ENCODE measurements at places on chromosomes 1 and 21.

DNA sequence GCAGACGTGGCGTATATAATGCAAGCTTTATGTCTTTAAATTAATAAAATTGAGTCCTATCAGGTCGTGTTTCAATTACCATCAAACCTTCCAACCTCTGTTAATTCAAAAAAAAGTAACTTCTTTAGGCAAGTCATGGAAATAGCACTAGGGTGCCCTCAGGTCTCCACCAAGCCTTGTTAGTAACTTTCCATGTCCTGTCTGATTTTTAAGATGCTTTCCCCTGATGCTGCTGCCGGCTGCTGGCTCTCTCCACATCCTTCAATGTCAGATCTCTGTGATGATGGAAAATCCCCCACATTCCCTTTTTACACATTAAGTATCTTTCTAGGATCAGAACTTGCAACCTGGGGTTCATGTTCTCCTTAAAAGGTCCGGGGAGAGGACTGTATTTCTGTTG is 3.0 kb downstream of the ERG start:
- no peak for DNase-seq

GRCh38 chr1:43814401-43814800 is 107.1 kb downstream of the ST3GAL3 start:
- no peak for DNase-seq

DNA sequence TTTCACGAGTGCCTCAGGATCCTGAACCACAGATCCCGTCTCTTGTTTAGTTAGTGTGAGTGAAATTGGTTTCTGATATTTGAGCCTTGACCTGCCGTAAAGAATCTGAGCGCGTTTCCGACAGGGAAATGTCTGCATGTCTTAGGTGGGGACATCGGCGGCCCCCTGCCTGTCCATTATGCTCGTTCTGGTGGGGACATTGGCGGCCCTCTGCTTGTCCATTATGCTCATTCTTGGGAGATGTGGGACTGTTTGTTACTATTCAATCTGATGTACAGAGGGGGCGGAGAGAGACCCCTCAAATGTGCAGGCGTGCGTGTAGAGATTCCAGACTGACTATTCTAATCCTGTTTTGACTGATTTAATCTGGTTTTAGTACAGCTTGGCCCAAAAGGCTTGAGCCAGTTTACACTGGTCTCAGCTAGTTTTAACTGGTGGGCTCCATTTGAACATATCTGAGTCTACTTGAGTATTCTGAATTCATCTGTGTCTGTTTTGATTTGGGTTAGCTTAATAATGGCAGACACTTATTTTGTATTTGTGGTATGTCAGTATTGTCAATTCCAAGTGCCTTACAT is 6.6 kb upstream of the TINAGL1 start:
- DNase-seq = no peak

- no peak for DNase-seq
Measured at GRCh38 chr1:245546875-245547274, 392.1 kb downstream of the KIF26B start.

GRCh38 chr1:94275083-94275482 is 37.7 kb upstream of the ARHGAP29 start:
- DNase-seq = no peak

- DNase-seq = no peak
Measured at GRCh38 chr1:244897476-244898254, 33.3 kb upstream of the HNRNPU start.

DNA sequence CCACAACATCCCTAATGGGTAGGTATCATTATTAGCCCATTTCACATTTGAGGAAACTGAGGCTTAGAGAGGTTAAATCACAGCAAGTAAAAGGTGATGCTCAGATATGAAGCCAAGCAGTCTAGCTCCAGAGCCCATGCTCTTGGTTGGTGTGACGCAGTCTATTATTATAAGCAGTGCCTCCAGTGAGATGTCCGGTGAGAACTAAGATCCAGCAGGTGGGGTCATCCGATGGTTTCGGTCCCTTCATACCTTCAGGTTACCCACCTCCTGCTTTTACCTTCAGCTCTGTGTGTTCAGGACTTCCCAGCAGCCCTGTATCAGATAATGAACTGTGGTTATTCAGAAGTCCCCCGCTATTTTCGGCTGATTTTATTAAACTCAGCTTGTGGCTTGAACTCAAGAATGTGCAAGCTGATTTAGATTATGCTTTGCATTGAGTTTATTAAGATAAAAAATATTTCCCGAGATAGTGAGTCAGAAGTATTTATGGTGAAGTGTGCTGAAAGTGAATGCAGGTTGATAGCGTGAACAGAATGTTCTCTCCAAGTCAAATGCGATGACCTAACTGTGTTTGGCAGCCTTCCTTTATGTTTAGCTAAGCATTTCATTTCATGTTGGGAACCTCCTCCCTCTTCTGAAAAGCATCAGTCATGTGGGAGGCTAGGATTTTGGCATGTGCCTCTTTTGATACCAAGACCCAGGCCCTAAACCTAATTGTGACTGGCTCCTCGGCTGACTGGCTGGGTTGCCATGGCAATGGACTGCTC is 160.9 kb upstream of the UBE2U start:
- no peak for DNase-seq

DNA sequence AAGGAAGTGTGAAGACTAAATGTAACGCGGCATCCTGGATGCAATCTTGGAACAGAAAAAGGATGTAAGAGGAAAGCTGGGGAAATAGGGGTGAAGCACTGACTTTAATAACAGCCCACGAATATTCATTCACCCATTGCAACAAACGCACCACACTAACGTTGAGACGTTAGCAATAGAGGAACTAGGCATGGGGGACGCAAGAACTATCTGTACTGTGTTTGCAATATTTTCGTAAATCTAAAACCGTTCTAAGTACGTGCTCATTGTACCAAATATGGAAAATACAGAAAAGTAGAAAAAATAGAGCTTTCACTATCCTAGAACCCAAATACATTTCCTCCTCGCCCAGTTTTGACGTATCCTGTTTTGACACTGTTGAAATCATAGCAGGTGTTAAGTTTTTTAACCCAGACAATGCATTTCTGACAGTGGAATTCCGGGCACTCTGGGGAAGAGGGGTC is 3.9 kb downstream of the LAPTM5 start:
- peak; percentile 56 for DNase-seq

- no peak for DNase-seq
Measured at GRCh38 chr21:27045281-27045985, 78.5 kb upstream of the ADAMTS5 start.

DNA sequence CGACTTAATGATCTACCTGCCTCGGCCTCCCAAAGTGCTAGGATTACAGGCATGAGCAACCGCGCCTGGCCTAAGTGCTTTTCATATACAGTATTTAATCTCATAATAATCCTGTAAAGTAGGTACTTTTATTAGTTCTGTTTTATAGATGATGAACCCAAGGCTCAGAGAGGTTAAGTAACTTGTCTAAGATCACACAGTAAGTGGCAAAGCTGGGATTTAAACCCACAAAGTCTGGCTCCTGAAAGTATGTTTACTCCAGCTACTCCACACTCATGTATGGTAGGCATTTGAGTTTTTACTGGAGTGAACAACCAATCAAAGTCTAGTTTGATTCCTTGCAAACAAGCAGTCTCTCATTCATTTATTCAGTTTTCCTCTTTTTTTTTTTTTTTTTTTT is 2.3 kb downstream of the DFFA start:
- no peak for DNase-seq

DNA sequence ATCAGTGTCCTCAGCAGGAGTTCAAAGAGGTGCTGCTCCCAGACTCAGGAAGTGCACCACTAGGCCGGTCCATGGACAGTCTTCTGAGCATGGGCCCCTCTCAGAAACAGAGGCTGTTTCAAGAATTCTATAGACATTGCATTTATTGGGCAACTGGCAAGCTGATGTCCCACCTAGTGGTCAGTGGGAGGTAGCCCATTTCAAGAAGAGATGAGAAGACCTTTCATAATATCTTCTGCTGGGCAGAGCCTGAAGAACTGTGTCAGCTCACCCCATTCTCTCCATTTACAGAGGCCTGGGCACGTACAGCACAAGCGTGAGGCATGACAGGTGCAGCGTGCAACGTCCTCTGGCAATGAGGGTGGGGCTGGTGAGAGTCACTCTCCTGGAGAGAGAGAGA is 216.0 kb downstream of the DYRK1A start:
- no peak for DNase-seq

GRCh38 chr1:153346077-153346723 is 2.4 kb downstream of the PGLYRP4 start:
- no peak for DNase-seq

DNA sequence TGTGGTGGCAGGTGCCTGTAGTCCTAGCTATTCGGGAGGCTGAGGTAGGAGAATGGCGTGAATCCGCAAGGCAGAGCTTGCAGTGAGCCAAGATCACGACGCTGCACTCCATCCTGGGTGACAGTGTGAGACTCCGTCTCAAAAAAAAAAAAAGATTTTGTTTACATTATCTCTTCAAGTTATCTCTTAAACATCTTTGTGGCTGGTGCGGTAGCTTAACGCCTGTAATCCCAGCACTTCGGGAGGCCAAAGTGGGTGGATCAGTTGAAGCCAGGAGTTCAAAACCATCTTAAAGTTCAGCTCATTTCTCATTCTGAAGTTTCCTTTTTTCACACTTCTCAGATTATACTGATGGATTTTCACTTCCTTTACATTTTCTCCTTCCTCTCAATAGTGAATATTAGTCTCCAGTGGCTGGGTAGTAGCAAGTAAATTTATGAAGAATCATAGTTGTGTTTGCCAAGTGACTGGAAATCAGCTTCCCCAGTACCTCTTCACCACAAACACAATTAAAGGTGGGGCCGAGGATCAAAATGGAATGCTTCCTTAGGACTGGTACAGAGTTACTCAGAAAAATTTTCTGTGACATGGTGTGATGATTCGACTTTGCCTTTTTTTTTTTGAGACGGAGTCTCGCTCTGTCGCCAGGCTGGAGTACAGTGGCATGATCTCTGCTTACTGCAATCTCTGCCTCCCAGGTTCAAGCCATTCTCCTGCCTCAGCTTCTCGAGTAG is 13.8 kb downstream of the PIP5K1A start:
- DNase-seq = no peak

GRCh38 chr1:222877854-222878253 is 63.0 kb downstream of the DISP1 start:
- no peak for DNase-seq

DNA sequence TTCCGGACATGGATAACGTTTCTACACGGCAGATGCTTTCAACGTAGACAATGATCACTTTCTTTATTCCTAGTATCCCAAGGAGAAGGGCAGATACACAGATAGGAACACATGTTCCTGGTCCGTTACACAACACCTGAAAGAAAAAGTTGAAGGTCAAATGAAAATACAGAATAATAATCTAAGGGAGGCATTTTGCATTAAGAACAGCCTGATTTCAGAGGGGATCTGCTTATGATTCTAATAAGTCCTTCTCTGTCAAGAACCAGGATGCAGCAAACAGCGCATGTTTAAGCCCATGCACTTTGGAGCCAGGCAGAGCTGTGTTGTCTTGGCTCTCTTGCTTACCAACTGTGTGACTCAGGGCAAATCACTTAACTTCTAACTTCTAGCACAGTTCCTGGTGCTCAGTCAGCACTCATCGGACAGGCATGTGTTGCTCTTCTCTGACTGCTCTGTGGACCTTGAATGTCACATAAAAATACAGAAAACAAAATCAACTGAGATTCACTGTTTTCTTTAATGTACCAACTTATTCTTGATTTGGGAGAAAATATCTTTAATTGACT is 56.3 kb upstream of the CNN3 start:
- DNase-seq = no peak

GRCh38 chr1:53697721-53698383 is 41.1 kb downstream of the GLIS1 start:
- no peak for DNase-seq

DNA sequence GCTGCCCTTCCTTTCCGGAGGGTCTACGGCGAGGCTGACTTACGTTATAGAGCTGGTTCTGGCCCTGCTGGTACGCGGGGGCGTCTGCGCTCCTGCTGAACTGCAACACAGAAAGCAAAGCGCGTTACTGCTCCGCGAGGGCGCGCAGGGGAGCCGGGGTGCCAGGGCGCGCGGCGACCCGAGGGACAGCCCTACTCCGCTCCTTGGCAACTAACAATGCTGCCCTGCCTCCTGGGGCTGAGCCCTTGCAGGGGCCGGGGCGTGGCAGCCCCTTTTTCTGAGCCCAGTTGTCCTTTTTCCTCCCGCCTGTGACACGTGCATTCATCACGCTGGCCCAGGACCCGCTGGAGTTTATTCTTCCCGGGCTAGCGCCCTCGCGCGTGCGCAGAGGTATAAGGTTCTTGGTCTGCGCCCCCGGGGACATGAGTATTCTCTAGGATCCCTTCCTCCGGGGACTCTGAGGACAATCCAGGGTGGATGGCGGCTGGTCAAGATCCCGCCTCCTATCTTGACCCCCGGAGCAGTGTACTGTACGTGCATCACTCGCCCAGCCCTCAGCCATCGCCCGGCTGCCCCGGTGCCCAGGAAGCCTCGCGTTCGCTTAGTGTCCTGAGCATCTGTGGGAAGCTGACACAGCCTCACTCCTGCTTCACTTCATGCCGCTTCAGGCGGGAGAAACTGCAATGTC is 78.9 kb downstream of the CD247 start:
- DNase-seq = peak; percentile 59

DNA sequence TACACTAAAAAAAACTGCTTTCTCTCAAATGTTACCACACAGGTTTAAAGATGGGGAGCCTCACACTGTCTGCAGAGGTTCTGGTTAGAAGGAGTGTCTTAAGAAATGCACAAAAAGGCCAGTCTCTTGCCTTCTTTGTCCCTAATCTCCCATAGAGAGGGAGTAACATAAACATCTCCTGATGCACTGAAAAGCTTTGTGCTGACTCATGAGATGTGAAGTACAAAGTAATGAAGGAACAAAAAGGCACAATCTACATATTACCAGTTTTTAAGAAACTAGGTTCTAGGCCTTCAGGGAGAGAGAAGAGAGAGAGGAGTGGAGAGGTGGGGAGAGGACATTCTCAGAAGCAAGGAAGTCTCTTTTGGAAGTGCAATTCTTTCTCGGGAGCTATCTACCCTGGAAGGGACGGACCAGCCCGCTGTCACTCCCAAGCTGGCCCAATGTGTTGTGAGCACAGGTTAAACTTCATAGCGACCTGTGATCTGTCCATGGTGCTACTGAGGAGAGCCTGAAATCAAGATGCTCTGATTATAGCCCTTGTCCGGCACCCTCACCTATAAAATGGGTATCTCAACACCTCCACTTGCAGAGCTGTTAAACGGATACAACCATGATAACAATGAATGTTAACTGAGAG is 458.1 kb downstream of the DISC1 start:
- no peak for DNase-seq

DNA sequence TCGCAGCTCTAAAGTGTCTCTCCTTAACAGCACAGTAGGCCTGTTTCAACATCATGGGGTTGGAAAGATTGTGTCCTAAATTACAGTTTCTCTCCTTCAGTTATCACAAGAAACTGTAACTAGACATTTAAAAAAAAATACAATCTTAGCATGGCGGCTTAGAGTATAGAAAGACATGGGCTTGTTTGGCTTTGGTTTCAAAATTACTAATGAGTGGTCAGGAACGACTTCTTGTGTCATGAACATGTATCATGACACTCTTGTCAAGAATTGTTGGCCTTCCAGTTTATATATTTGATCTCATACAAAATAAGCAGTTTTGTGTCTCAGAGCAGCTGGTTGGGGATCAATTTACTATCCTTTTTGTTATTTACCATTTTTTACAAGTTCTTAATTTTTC is 2.1 kb downstream of the GJA8 start:
- DNase-seq = no peak

GRCh38 chr1:175369696-175370095 is 177.1 kb upstream of the KIAA0040 start:
- DNase-seq = no peak

GRCh38 chr1:36365381-36365780 is 20.3 kb downstream of the STK40 start:
- DNase-seq = no peak
